Heart right ventricle (tissue), 16 donors: ENCODE measurements at places on chromosomes 1 and 21.

GRCh38 chr21:25790122-25790877 is 55.5 kb downstream of the GABPA start:
- no peak for DNase-seq

DNA sequence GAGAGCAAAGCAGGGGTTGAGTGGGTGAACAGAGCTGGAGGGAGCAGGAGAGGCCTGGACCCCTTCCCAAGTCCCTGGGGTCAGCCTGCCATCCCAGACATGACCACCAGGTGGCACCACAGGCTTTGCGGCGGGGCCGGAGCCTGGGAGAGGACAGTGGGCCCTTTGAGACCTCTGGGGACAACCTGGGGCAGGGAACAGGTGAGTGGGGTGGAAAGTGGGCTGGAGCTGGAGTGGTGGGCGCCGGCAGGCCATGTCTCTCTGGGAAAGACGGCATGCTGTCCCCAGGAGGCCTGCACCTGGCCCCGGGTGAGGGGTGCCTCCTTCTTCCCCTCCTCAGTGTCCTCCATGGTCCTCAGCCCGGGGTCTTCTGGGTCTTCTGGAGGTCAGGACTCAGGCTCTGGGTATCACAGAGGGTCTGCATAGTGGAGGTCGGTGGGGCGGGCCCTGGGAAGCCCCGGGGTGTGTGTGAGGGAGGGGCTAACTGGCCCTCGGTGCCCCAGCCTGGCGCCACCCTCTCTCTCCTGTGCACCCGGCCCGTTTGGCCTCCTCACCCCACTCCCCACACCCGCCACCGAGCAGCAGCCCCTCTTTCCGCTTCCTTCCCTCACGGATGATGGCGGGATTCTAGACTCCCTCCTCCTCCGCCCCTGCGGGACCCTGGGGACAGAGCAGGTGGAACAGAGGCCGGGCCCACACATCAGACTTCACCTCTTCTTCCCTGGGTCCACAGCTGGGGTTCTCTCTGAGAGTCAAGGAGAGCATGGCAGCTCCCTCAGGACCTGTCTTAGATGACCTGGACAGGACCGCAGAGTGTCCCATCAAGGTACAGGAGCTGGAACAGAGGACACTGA is 28.5 kb upstream of the PKP1 start:
- peak; percentile 52 for DNase-seq

DNA sequence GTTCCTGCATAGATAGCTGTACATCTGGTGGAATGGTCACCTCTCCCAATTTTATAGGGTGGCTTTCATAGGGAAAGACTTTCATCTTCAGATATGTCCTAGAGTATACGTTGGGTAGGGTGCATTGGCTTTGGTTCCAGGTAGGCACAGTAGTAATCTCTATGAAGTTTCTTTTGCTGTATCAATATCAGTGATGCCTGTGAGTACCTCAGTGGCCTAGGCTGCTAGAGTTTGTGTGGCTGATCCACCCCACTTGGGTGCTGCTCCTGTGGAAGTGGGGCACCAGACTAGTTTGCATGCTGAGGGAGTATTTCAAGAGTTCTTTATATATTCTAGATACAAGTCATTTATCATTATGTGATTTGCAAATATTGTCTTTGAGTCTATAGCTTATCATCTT is 370.5 kb upstream of the VAMP3 start:
- no peak for DNase-seq

- no peak for DNase-seq
Observed at GRCh38 chr21:35484851-35485250, 435.7 kb upstream of the RUNX1 start.

GRCh38 chr1:165397944-165398343 is 41.4 kb upstream of the LMX1A start:
- peak; percentile 53 for DNase-seq

- peak; percentile 60 for DNase-seq
Observed at GRCh38 chr1:10727751-10728232, 68.7 kb downstream of the CASZ1 start.
